ENCODE measurements at places on chromosomes 6 and 20. TPM values are rescaled to one million over a fixed set of nuclear protein-coding genes. Genes with fewer than 3 reads are reported as not detected.

SLC16A10 gene
- total RNA-seq = under 0.01 TPM

SIRPB1 gene
- total RNA-seq = 1.3 TPM

DDO gene
- total RNA-seq = 3.3 TPM

SAPCD1 gene
- 2.0 TPM for total RNA-seq

KIF25 gene
- under 0.01 TPM for total RNA-seq

SYNGAP1 gene
- total RNA-seq = 2.8 TPM

ENPP5 gene
- under 0.01 TPM for total RNA-seq

TSPYL4 gene
- 9.2 TPM for total RNA-seq

GSTA2 gene
- not detected for total RNA-seq

SLC2A10 gene
- total RNA-seq = 5.4 TPM

TCF15 gene
- 0.77 TPM for total RNA-seq

THBS2 gene
- 0.51 TPM for total RNA-seq

SRMS gene
- total RNA-seq = not detected

FERMT1 gene
- total RNA-seq = 0.13 TPM

SYCP2 gene
- 1.1 TPM for total RNA-seq

POPDC3 gene
- total RNA-seq = 0.39 TPM

ENTPD6 gene
- total RNA-seq = 43.0 TPM

CLVS2 gene
- total RNA-seq = not detected

RAB44 gene
- under 0.01 TPM for total RNA-seq

NKX2-4 gene
- total RNA-seq = not detected

ABHD16B gene
- not detected for total RNA-seq

MYB gene
- under 0.01 TPM for total RNA-seq

SAMD3 gene
- not detected for total RNA-seq

GPR6 gene
- total RNA-seq = not detected

NKX2-2 gene
- total RNA-seq = not detected

GPLD1 gene
- 0.25 TPM for total RNA-seq

FBXO30 gene
- total RNA-seq = 11.4 TPM

LST1 gene
- total RNA-seq = not detected

EFCAB8 gene
- under 0.01 TPM for total RNA-seq

CCR6 gene
- total RNA-seq = not detected

DEF6 gene
- total RNA-seq = 0.51 TPM

SSTR4 gene
- total RNA-seq = not detected
